ENCODE measurements at places on chromosomes 6 and 20.

- no peak for DNase-seq
Measured at GRCh38 chr20:9068841-9069663, at the start of gene PLCB4. Gene PLCB4, plus strand, starts transcription at chr20:9069087. Its CDS starts 238,728 bp downstream, at chr20:9307815.

GRCh38 chr6:108983151-108983550 lies 111.5 kb downstream of the SESN1 start:
- DNase-seq: no peak

DNA sequence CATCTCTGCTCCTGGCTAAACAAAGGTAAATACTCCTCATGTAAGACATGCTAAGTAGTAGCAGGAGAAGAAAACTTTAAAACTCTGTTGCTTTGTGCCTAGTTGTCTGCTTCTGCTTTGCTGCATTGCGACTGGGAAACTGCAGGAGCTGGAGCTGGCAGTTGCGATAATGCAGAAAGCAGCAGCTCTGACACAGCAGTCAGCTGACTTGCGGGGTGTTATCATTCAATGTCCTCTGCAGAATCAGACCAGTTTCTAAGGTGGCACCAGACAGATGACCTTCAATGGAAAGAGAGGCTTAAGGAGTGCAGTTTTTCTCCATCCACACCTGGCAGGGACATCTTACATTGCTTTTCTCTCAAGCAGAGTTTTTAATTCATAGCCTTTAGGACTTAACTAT lies 69.9 kb upstream of the SOX4 start:
- no peak for DNase-seq

DNA sequence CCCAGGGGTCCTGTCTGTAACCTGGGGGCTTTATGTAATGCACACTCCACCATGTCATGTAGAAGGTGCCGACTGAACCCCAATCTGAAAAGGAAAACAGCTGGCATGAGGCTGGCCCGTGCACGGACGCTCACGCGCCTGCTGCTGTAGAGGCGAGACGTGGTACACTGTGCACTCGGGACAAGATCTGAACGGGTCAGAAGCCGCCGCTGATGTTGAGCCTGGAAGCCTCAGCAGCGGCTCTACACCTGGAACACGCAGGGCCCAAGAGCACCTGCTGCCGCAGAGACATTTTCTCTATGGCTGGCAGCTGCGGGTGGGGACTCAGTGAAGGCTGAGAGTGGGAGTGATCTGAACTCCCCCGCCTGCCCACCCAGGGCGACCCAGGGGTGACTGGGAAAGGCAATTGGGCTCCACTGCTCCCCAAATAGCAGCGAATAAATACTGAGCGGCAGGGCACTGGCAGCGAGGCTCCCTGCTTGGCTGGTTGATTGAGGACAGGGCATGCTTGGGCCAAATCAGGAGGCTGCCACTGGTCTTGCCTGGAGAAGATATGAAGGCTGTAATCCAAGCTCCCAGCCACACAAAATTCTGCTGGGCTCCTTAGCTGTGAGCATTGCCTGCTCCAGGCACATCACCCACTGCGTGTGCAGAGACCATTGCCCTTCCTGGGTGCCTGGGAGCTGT lies 2.5 kb upstream of the OGFR start:
- no peak for DNase-seq

DNA sequence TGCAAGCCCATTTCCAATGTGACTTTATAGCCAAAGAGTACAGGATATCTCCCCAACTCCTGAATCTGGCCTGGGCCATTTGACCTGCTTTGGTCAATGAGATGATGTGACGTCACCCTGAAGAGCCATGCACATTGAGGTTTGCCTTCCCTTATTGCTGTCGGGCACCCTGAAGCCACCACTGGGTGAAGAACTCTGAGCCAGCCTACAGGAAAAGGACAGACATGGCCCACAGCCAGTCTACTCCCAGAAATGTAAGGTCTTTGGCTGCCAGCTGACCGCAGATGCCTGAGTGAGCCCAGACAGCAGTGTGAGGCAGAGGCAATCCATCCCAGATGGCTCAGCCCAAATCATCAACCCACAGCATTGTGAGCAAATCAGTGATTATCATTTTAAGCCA lies 3.7 kb upstream of the SYNDIG1 start:
- no peak for DNase-seq

- no peak for DNase-seq
Measured at GRCh38 chr20:16313917-16314316, 259.3 kb downstream of the KIF16B start.

DNA sequence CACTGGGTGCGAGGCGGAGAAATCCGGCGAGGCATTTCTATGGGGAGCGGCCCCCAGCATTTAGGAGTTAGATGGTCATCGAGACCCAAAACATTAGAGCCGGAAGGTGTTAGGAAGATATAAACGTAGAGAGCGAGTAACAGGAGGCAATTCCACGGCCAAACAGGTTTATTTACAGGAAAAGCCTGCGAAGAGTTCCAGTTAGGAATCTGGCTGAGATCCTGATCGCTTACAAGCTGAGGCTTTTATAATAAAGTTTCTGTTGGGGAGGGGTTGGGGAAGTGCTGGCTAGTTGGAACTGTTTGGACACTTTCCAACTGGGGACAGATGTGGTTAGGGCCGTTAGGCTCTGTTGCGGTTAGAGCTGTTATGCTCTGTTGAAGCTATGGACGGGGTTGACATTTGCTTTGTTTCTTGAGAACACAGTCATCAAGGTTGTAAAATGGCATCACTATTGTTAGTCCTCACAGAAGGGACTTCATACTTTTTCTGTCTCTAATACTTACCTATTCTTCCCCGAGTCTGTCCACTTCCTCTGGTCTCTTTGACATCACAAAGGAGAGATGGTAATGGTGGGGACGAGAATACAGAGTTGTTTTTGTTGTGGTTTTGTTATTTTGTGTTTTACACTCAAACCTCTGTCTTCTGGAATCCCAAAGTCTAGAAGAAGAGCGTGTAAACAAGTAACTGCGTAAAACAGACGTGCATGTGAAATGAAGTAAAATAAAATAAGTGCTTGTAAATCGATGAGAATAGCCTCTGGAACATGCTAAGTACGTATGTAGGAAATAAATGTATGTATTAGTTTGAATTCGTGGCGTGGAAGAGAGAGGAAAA lies 554 bp upstream of the ZSCAN31 start:
- DNase-seq: no peak

GRCh38 chr6:75081921-75082320 lies 123.9 kb downstream of the COL12A1 start:
- DNase-seq: no peak

GRCh38 chr6:166315436-166315835 lies 7.2 kb upstream of the PRR18 start:
- no peak for DNase-seq

GRCh38 chr20:63658749-63659187 lies 656 bp downstream of the RTEL1 start:
- no peak for DNase-seq

- no peak for DNase-seq
Measured at GRCh38 chr6:46490425-46491200, 636 bp downstream of the RCAN2 start.

DNA sequence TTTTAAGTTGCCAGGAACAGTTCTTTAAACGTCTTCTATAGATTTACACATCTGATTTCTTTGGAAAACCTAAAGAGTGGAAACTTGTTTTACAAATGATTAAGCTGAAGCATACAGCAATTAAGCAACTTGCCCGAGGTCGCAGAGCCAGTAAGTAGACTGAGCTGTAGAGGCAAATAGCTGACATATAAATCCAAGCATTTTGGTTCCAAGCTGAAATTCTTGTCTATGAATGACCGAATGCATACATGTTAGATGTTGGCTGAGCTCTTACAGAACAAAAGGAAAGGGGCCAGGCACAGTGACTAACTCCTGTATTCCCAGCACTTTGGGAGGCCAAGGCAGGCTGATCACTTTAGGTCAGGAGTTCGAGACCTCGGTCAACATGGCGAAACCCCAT lies 101.8 kb upstream of the SGK1 start:
- no peak for DNase-seq

GRCh38 chr6:125714441-125715090 lies 34.9 kb upstream of the HEY2 start:
- no peak for DNase-seq

DNA sequence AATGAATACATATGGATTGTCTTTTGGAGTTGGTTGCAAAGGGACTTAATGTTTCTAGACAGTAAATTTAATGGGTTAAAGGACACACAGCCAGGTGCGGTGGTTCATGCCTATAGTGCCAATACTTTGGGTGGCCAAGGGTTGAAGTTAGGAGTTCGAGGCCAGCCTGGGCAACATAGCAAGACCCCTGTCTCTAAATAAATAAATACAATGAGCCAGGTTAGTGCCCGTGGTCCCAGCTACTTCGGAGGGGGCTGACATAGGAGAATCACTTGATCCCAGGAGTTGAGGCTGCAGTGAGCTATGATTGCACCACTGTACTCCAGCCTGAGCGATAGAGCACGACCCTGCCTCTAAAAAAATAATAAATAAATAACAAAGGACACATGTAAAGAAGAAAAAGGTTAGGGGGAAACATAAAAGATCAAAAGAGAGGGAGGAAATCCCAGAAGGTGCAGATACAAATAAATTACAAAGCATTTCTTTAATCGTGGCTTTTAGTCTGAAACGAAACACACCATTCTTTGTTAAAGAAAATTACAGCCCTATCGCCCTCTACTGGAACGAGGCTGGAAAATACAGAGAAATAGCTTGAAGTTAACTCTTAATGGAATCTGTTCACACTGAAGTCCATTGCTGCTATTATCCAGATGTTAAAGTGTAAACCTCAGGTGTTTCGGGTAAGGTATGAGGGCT lies 42.6 kb upstream of the SCML4 start:
- DNase-seq: peak; percentile 10

DNA sequence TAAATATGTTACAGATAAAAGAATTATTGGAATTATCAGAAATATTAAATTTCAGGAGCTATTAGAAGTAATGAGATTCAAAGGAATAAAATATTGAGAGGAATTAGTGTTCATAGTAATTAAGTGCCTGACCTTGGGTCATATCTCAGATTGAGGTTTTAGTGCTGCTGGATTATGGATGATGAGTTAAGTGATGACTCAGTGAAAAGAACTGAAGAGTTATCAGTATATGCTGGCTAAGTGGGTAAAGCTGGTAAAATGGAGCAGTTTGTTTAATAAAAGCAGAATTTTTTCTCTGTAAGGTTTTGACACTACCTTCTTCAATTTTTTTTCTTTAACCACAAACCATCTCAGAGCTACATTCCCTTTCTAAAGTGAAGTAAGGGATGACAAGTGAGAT lies 206.7 kb downstream of the MANEA start:
- DNase-seq: no peak

- no peak for DNase-seq
Measured at GRCh38 chr6:104166055-104166668, 693.6 kb downstream of the HACE1 start.

GRCh38 chr20:36745234-36745926 lies 510 bp downstream of the NDRG3 start:
- DNase-seq: no peak

DNA sequence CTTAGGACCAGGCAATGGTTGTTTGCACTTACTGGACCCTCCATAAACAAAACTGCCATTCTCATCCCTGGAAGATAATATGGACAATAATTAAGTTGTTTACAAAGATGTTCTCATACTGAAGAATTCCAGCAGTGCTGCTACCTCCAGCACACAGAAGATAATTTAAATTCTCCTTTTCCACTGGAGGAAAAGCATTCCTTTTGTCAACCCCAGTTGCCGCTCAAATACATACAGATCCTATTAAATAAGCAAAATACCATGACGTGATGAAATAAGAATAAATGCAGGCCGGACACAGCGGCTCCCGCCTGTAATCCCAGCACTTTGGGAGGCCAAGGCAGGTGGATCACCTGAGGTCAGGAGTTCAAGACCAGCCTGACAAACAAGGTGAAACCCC lies 54.5 kb upstream of the IPCEF1 start:
- no peak for DNase-seq

GRCh38 chr20:55977690-55978459 lies 27.4 kb downstream of the CBLN4 start:
- DNase-seq: no peak

- DNase-seq: no peak
Measured at GRCh38 chr6:43740321-43740960, 29.6 kb upstream of the VEGFA start.

DNA sequence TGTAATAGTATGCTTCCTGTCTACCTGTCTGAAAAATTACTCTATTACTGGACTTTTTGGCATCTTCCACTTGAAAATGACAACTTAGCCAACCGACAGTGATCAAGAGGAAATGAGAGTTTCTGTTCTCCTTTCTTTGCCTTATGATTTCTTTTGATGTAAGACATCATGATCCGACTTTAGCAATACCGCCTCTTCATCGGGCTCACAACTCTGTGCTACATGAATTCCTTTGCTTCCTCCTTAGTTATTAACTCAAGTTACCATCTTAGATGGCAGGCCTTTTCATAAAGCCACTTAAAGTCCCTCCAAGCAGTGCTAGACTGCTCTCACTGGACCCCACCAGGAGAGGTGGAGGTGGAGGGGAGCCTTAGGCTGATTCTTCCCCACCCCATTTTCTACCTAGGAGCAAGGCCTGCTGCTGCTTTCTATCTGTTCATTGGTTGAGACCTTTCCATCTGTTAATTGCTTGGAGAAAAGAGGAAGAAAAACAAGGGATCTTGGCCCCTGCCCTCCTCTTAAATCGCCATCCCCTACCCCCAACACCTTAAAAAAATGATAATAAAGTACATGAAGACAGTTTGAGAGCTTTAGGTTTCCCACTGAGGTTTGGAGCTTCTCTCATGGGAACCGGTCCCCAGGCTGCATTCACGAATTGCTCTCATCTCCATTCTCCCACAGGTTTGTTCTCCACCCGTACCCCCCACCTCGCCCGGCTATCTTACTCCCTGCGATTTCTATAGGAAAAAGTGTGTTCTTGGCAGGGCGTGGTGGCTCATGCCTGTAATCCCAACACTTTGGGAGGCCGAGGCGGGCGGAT lies 21.6 kb upstream of the MCM3 start:
- DNase-seq: no peak

GRCh38 chr6:3244003-3244831 lies 14.5 kb upstream of the PSMG4 start:
- DNase-seq: no peak
